ENCODE measurements at places on chromosomes 12 and 14. TPM values are rescaled to one million over a fixed set of nuclear protein-coding genes. Genes with fewer than 3 reads are reported as not detected.

Gene AQP2
- not detected for polyA plus RNA-seq

GRCh38 chr12:83157604-83158003, 470.9 kb downstream of the TMTC2 start:
- no peak for DNase-seq

GRCh38 chr14:41785696-41786095, 179.0 kb downstream of the LRFN5 start:
- DNase-seq, result no peak

Gene MAGOHB
- 44.1 TPM for polyA plus RNA-seq

DNA sequence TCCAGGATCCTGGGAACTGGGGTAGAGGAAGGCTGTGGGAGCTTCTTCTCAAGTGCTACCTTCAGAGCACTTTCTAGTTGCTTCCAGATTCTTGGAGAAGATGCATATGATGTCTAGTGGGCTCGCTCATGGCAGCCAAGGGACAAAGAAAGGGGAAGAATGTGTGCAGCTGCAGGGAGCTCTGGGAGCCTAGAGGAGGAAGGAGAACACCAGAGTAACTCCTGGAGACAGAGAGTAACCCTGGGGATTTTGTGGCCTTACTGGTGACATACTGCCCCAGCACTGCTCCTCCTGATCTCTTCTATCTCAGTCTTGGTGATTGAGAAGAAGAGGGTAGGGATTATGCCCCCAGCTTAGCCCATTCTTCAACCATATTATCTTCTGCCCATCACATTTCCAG, 10.3 kb upstream of the SP7 start:
- DNase-seq, result no peak

Gene KRT73
- 1.8 TPM for polyA plus RNA-seq

GRCh38 chr12:101050631-101051030, 159.4 kb downstream of the SLC5A8 start:
- DNase-seq, result no peak

Gene NEUROD4
- not detected for polyA plus RNA-seq

DNA sequence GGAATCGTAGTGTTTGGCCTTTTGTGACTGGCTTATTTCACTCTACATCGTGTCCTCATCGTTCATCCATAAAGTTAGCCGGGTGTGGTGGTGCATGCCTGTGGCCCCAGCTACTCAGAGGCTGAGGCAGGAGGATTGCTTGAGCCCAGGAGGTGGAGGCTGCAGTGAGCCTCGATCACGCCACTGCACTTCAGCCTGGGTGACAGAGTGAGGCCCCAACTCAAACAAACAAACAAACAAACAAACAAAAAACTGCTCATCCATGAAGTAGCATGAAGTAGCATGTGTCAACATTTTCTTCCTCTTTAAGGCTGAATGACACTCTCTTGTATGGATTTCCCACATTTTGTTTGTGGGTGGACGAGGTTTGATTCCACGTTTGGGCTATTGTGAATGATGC, 44.0 kb upstream of the MEG3 start:
- no peak for DNase-seq

GRCh38 chr12:65603438-65604351, 220.6 kb upstream of the HMGA2 start:
- DNase-seq, result no peak

GRCh38 chr12:92002673-92003382, 142.8 kb downstream of the BTG1 start:
- no peak for DNase-seq

GRCh38 chr14:76088771-76089571, 62.8 kb upstream of the GPATCH2L start:
- DNase-seq, result no peak

Gene RNASE7
- not detected for polyA plus RNA-seq

Gene ERBB3
- 1.7 TPM for polyA plus RNA-seq

DNA sequence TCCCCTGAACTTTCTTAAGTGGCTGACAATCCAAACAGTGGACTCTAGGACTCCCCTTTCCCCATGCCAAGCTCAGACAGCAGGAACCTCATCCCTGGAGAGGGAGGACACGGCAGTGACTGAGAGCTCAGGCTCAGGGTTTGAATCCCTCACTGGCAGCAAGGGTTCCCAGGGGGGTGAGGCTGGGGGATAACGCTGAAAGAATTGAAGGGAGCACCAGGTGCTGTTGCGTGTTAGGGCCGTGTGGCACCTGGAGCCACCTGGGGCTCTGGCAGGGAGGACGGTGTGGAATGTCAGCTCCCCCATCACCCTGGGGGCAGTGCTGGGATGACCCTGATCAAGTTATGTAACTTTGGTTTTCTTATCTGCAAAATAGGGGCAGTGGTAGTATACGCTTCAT, 40.1 kb downstream of the ANO2 start:
- DNase-seq, result no peak

Gene CCDC198
- polyA plus RNA-seq, result not detected

Gene BHLHE41
- not detected for polyA plus RNA-seq

GRCh38 chr12:52434081-52434733, at the start of gene KRT75:
Gene KRT75, minus strand, starts transcription at chr12:52434371. Its CDS starts 67 bp downstream, at chr12:52434304.
- no peak for DNase-seq

DNA sequence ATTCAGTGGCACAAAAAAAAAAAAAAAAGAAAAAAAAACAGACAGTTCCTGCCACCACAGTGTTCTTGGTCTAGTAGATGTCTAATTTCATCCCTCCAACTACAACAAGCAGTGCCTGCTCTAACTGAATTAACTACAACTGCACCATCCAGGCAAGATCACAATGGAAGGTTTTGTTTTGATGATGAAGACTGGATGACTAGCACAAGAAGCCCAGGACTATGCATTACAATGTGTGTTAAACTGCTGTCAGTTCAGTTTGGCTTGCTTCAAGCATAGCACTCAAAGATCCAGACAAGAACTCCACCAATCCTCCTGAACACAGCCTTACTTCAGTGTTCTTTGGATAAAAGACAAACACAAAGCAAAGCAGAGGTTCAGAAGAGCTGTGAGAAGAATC, 279.9 kb downstream of the GRIN2B start:
- no peak for DNase-seq

DNA sequence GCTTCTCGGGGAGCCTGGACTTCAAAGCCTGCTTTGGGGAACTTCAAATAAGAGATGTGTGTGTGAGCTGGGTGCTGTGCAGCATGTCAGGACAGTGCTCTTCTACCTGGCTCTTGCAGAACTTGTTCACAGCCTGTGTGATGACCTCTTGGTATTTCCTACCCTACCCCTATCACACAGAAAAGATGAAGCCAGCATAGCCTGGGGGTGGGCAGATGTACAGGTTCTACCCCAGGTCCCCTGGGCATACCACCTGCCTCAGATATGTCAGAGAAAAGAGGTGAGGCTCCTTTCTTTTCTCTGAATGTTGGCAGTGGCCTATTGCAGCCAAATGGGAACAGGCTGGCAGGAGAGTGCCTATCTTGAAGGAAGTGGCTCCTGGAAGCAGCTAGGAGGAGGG, 111.7 kb upstream of the ALG10B start:
- DNase-seq, result no peak

GRCh38 chr14:90288651-90289355, 32.5 kb downstream of the PSMC1 start:
- DNase-seq, result no peak

- DNase-seq, result no peak
These were observed 34.8 kb downstream of the GCN1 start for GRCh38 chr12:120159509-120160237.

DNA sequence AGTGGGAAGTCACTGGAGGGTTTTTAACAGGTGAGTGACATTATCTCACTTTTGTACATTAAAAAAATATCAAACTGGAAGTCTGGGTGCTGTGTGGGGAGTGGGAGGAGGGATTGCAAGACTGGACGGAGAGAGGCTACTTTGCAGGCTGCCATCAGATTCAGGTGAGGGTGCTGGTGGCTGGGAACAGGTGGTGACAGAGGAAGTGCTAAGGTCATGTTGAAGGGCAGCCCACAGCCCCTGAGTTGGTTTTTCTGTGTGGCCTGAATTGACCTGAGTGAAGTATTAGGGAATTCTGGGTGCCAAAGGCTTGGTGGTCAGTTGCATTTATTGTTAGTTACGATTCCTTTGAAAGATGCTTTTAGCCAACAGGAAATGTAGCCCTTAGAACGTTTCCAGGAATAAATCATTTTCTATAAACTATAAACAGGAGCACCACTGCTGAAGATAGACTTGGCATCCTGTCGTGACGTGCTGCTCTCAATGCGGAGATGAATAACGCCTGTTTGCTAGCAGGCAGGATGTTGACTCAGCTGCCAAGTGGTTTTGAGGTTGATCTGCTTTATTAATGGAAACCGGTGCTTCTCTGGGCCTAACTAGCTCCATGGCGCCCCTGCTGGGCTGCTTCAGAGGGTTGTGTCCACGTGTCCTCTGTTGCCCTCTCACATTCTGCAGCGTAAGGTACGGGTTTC, 707.5 kb upstream of the TMEM132C start:
- peak; percentile 18 for DNase-seq

Gene LRP1-AS
- polyA plus RNA-seq, result not detected

Gene SDR9C7
- polyA plus RNA-seq, result not detected

DNA sequence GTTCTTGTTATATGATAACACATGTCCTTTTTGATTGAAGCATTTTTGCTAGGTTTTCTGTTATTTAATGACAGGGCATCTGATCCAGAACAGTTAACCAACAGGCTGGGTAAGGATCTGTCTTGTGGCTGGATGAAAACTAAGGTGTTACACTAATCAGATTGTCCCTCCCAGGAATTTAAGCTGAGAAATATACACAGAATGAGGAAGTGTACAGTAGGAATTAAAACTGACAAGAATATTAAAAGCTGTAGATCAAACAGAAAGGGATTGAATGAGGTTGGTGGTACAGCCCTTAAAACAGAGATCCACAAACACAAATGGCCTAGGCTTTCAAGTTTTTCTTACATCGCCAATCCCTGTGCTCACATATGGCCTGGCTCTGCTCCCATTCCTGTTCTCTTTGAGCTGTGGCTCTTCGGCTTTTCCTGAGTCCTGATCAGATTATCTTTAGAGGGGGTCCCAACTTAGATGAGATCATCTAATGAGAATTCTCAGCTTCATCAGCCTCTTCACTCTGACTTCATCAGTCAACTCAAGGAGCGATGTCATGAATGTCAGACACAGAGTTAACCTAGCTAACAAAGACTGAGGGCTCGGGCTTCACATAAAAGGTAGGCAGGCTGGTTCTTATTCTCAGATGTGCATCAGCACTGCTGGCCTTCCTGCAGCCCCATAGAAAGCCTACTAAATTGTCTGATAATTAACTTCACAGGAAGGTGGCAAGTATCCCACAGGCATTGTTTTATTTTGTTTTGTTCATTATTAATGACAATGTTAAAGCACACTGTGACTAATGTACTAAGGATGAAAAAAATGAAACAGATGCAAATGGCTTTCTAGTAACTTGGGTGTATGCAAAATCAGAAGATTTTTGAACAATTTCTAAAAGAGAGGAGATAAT, 11.4 kb downstream of the PYGL start:
- no peak for DNase-seq

DNA sequence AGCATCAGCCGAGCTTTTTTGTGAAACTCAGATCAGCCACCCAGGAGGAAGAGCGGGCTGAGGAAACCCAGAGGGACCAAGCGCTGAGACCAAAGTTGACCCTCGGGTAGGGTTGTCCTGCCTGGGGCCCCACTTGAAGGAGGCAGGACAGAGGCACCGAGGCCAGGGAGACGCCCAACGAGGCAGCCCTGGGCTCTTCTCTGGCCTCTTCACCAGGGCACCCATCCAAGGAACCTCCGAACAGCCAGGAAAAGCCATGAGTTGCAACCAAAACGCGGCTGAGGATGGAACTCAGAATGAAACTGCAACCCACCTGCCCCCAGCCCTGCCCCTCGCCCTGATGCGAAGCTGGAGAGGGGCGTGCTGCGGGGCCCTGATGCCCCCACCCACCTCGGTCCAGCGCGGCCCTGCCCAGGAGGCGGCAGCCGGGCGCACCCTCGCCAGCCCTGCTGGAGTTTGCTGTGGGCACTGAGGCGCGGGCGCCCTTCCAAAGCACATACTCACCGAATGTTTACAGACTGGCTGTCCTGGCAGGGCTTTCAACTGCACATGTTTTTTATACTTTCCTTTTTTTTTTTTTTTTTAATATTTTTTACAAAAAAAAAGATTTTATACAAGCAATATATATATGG, 41.9 kb downstream of the JDP2 start:
- DNase-seq, result no peak

- DNase-seq, result no peak
These were observed 379.3 kb downstream of the DPF3 start for GRCh38 chr14:72514660-72515025.

- no peak for DNase-seq
These were observed 1.9 kb upstream of the PITPNM2 start for GRCh38 chr12:123152833-123153232.

Gene B3GNT4
- not detected for polyA plus RNA-seq

Gene TSHR
- polyA plus RNA-seq, result not detected

Gene PTPN21
- polyA plus RNA-seq, result not detected

Gene KERA
- polyA plus RNA-seq, result not detected

Gene EID3
- 10.8 TPM for polyA plus RNA-seq

Gene OTX2
- not detected for polyA plus RNA-seq

Gene PTPRR
- polyA plus RNA-seq, result not detected

GRCh38 chr12:65532764-65533163, 254.3 kb downstream of the MSRB3 start:
- DNase-seq, result no peak

DNA sequence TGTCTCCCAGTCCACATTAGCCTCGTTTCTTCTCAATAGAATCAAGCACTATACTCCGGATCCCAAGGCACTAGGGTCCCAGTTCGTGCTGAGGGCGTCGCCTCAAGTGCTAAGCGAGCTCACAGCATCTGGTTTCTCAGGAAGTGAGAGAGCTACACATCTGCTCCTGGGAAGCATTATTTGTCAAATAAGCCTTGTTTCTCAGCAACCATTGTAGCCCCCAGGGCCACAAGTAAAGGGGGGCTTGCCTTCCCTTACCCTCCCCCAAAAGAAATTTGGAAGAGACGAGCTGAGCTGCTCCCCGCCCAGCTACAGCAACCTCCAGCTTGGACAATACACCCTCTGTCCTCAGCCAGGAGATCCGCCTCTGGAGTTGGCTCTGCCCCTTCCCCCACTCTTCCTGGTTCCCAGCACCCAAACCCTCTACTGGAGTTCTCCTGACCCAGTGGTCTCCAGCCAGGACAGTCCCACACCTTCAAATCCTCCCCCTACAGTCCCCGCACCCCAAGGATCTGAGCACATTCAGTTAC, 5.7 kb upstream of the TNS2 start:
- DNase-seq, result no peak

Gene GDF3
- not detected for polyA plus RNA-seq

DNA sequence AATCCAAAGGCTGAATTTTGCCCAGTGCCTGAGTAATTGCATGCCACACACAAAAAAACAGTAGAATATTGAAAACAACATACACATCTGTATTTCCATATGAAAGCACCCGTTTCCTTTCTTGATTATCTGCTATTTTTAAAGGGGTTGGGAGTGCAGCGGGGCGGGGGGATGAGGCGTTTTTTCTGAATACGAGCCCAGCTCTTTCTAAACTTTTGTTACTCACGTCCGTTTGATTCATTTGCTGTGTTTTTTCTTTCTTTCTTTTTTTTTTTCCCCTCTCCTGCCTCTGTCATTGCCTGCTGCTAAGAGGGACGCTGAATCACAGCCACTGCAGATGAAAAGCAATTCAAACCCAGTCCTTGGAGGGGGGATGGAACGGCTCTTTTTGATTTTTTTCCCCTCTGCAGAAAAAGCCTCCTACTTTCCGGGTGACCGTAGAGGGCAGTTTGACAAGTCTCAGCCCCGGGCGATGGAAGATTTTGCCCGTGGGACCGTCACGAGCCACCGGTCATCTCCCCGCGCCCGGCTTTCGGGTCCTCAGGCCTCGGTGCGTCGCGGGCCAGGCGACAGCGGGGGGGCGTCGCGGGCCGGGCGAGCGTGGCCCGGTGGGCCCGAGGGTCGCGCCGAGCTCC, 572 bp upstream of the RASSF8 start:
- DNase-seq, result peak; percentile 20

GRCh38 chr14:102507081-102507856, 2.3 kb downstream of the ANKRD9 start:
- no peak for DNase-seq

All from naive thymus-derived CD8-positive, alpha-beta T cell (primary cell).